ENCODE measurements at places on chromosomes 16 and 17.

GRCh38 chr17:34532281-34533065 is 46.9 kb upstream of the TMEM132E start:
- no peak for DNase-seq

GRCh38 chr17:21530841-21531240 is 154.7 kb downstream of the KCNJ12 start:
- DNase-seq: no peak

GRCh38 chr16:19132255-19132654 is 18.5 kb downstream of the ITPRIPL2 start:
- no peak for DNase-seq

- DNase-seq: no peak
Measured at GRCh38 chr16:83808573-83809014, 816 bp downstream of the HSBP1 start.

- no peak for DNase-seq
Measured at GRCh38 chr16:86448306-86448890, 61.9 kb upstream of the FOXF1 start.

DNA sequence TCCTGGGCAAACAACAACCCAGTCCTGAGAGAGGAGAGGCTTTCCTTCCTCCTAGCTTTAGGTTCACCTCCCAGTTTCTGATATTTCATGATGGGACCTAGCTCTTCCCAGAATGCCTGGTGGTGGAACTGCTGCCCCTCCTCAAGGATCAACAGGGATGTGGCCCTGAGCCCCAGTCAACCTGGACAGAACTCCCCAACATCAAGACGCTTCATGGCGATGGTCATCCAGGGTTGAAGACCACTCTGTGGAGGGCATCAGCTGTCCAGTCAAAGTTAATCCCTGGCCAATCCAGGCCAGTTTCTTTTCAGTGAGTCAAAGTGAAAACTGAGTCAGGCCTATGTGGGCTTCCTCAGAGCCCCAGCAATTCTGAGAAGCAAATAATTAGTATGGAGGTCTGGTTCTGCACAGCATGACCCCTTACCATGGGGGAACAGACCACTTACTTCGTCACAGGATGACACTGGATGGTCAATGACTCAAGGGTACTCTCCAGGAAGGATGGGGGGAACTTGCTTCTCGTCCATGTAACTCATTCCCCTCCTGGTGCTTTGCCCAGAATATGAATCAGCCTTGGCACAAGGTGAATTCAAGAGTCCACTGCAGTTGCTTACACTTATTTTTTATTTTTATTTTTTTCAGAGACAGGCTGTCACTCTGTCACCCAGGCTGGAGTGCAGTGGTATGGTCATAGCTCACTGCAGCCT is 14.7 kb upstream of the XYLT2 start:
- no peak for DNase-seq

- DNase-seq: no peak
Measured at GRCh38 chr16:85220125-85220839, 108.0 kb upstream of the CIBAR2 start.

DNA sequence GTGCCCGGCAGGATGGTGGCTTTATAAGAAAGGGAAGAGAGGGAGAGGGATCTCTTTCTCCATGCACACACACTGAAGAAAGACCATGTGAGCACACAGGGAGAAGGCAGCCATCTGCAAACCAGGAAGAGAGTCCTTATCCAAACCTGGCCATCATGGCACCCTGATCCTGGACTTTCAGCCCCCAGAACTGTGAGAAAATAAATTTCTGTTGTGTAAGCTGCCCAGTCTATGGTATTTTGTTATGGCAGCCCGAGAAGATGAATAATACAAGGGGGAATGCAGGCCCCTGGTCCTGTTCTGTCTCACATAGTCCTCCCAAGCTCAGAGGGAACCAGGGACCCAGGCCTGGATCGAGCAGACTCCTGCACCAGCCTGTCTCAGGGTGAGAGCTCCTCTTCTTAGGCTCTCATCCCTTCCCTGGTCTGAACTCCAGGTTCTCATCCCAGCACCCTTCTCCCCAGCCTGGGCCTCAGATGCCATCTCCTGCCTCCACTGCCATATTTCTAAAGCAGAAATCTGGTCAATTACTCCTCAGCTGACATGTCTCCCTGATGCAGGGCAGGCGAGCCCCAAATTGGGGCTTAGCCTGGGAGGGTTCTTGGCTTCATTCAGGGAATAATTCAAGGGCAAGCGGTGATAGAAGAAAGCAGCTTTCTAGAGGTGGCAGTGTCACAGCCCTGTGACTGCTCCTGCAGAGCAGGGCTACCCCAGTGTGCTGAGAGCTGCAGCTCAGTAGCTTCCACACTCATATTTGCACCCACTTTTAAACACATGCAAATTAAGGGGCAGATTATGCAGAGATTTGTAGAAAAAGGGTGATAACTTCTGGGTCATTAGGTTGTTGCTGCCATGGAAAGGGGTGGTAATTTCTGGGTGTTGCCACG is 28.8 kb downstream of the IGFBP4 start:
- DNase-seq: no peak

GRCh38 chr16:75687361-75687760 is 10.6 kb upstream of the CPHXL2 start:
- DNase-seq: peak; percentile 13

- DNase-seq: peak; percentile 55
Measured at GRCh38 chr17:74432424-74432690, 469 bp downstream of the GPRC5C start.

GRCh38 chr17:80765241-80765961 is 220.8 kb downstream of the RPTOR start:
- no peak for DNase-seq

DNA sequence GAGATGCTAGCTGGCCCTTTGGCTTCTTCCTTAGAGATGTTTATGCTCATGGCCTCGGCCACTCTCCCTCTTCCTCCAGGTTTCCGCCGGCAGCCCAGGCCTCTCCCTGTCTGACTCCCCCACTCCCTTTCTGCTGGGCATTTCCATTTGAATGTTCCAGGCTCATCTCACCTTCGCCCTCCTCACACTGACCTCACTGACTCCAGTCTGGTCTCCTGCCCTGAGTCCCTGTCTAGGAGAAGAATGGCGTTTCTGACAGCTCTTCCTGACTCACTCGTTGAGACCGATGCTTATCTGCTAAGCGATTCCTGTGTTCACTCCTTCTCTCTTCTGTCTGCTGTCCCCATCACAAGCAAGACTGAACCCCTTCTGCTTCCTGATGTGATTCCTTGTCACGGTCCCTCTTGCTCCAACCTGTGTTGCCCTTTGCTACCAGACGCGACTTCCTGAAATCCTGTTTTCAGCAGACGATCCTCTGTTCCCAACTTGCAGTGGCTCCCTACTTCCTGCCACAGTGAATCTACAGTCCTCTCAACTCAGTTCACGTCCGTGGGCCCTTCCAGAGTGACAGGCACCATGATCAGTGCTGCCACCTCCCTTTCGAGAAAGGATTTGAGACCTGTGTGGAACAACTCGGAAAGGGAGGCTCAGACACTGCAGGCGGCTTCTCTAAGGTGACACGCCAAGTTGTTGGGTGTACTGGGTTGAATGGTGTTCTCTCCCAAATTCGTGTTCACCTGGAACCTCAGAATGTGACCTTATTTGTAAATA is 176.4 kb downstream of the MSI2 start:
- DNase-seq: no peak

DNA sequence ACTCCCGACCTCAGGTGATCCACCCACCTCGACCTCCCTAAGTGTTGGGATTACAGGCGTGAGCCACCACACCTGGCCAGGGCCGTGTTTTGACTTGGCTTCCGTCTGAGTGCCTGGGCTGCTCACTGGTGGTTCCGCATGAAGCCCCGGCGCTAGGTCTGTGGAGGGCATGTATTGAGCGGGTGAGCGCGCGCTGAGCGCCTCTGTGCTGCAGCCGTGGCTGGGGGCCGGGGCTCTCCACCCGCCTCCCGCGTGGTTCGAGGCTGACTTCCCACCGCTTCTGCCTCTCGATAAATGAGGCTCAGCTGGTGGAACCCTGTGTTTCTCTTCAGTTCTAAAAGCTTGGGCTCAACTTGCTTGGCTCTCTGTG is 38.9 kb upstream of the ATP2A3 start:
- DNase-seq: no peak

DNA sequence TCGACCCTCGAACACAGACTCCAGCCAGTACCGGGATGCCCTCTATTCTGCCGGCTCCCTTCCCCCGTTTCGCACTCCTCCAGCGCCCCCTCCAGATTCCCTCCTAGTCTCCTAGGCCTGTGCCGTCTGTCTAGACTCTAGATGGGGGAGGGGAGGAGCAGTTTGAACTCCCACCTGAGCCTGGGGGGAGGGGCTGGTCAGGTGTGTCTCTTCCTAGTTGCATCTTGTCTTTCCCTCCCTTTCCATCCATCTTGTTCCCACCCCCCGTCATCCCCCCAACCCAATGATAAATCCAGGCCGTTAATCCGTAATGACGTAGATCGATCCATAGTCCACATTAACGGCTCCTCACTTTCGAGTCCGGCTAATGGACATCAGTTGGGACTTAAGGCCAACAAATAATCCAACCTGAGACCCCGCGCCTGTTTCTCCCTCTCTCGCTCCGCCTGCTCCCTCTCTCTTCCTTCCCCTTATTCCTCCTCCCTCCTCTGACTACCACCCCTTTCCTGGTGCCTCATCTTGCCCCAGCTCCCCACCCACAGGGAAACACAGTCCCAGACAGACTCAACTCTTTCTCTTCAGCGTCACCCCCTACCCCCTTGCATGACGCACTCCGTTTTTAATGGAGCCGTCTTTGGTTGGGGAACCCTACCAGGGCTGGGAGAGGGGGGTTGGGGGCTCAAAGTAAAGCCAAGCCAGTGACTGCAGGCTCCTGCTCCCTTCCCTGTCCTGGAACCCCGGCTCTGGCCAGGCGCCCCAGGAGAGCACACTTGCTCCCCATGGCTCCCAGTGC is 3.4 kb upstream of the HOXB5 start:
- no peak for DNase-seq
